Substantia nigra (tissue), 51 donors: ENCODE measurements at places on chromosomes 2 and 18.

GRCh38 chr18:61738488-61738887 lies 154.3 kb downstream of the RNF152 start:
- no peak for DNase-seq

DNA sequence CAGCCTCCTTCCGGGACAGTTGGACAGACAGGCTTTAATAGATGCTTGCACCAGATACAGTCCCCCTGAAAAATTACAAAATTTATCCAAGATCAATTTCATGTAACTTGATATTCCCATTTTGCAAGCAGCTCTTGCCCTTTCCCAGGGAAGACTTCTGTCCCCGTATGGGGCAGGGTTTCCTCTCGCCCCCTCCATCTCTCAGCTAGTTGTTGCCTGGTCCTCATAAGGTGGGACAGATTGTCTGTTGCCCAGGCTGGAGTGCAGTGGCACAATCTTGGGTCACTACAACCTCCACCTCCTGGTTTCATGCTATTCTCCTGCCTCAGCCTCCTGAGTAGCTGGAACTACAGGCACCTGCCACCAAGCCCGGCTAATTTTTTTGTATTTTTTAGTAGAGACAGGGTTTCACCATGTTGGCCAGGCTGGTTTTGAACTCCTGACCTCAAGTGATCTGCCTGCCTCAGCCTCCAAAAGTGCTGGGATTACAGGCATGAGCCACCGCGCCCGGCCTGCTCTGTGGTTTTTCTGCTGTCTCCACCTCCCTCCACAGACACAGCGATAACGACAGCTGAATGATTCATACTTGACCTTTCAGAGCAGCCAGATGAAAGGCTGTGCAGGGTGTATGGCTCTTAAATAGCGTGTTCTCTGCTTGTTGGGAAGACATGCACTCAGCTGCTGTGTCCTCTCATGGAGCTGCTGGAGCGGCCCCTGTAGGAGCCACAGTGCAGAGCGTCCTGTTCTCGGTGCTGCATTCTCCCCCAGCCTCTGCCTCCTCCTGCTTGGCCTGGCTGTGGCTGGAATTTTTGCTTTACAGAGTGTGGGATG lies 61.4 kb downstream of the TTC39C start:
- no peak for DNase-seq

- no peak for DNase-seq
These were observed 50.3 kb downstream of the ARHGAP25 start for GRCh38 chr2:68784915-68785314.

- no peak for DNase-seq
These were observed 91.0 kb downstream of the TMEM182 start for GRCh38 chr2:102852867-102853266.

DNA sequence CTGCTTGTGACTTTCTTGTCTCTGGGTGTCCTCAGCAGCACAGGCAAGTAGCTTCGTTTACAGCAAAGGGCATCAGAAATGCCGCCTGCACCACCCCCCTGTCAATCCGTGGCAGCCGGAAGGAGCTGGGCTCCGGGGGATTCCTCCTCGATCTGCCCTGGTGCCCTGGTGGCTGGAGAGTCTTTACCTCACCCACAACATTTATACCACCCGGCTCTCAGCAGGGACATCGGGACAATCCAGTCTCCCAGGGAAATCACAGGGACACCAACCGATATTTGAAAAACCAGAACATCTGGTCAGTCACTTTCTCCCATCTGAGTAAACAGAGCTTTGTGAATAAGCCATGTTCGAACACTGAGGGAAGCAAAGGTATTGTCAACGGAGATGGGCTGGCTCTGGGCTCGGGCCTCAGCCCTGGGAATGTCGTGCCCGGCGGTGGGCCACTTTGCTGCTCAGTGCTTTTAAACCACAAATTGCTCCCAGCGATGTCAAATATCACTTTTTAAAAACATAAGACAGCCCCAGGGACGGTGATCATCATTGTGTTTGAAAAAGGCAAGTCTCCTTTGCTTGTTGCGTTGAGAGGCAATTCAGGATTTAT lies 210.0 kb upstream of the SALL3 start:
- no peak for DNase-seq

DNA sequence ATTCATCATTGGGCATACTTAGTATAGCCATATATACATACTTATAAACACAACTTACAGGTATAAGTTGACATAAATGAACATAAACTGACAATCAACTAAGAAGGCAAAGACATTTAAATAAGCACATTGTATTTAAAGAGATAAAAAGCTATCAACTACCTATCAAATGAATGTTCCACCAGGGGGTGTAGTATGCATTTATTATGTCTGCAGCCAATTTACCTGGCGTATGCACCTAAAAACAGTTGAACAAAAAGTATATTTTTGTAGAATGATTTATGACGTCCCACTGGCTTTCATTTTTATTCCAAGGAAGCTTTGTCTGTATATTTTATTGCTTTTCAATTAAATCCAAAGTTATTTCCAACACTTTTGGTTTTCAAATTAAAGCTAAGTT lies 323.5 kb downstream of the AFF3 start:
- no peak for DNase-seq

DNA sequence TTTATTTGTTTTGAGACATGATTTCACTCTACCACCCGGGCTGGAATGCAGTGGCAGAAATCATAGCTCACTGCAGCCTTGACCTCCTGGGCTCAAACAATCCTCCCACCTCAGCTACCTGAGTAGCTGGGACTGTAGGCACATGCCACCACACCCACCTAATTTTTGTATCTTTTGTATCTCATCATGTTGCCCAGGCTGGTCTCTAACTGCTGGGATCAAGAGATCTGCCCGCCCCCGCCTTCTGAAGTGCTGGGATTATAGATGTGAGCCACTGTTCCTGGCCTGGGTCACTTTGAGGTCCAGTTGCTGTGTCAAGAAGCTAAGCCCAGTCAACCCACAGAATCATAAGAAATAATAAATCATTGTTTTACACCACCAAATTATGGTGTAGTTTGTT lies 38.4 kb downstream of the TSN start:
- no peak for DNase-seq

GRCh38 chr2:69567157-69567908 lies 76.2 kb downstream of the AAK1 start:
- DNase-seq: no peak

GRCh38 chr2:10343191-10343590 lies 40.5 kb downstream of the HPCAL1 start:
- DNase-seq: no peak

DNA sequence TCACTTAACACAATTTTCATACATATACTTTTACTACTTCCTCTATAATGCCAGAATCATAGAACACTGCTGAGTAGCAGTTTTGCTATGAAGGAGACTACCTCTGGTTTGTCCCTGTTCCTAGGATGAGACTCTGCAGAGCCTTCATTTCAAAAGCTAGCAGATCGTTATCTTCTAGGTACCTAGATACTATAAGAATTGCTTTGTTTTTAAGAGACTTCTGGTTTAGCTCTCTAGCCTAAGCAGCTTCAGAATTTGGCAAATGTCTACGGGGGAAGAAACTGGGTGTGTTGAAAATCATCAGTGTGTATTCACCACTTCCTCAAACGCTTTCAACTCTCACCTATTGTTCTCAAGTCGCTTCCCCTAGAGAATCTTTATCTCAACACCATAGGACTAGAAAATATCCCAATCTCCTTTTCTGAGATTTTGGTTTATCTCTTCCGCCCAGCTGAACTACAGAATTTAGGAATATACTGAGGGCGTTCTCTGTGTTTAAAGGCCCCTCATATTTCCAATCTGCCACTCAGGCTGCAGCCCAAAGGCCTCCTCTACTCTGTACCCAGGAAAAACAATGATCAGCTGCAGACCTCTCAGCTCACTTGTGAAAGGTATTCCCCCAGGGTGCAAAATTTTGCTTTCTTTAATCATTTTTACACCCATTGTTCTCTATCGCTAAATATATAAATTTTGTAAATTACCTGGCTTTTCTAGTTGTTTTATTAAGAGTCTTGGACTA lies 28.7 kb downstream of the SMAD2 start:
- DNase-seq: no peak

- DNase-seq: no peak
These were observed 500.2 kb upstream of the TNP1 start for GRCh38 chr2:217360111-217360510.

DNA sequence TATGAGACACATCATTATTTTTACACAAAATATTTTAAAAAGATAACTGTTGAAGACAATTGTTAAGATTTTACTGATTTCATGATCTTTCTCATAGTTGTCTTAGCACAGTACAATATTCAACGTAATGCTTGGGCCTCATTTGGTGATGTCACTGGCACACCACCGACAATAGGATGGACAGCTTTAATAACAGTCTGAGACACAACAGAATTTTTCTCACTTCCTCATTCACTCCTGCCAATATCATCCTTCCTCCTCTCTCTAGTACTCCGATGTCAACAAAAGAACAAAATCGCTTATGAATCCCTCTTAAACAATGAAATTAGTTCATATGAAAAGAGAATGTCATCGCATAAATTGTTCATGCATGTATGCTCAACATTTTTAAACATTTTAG lies 461.9 kb upstream of the CDH7 start:
- no peak for DNase-seq

DNA sequence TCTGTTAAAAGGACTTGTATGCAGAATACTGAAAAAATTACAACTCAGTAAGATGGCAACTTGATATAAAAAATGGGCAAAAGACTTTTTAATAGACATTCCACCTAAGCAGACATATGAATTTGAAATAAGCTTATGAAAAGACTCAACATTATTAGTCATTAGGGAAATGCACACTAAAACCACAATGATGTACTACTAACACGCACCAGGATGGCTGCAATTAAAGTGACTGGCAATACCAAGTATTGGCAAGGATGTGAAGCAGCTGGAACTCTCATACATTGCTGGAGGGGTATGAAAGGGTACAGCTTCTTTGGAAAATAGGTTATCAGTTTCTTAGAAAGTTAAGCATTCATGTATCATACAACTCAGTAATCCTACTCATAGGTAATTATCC lies 3.2 kb upstream of the ENOSF1 start:
- DNase-seq: no peak

DNA sequence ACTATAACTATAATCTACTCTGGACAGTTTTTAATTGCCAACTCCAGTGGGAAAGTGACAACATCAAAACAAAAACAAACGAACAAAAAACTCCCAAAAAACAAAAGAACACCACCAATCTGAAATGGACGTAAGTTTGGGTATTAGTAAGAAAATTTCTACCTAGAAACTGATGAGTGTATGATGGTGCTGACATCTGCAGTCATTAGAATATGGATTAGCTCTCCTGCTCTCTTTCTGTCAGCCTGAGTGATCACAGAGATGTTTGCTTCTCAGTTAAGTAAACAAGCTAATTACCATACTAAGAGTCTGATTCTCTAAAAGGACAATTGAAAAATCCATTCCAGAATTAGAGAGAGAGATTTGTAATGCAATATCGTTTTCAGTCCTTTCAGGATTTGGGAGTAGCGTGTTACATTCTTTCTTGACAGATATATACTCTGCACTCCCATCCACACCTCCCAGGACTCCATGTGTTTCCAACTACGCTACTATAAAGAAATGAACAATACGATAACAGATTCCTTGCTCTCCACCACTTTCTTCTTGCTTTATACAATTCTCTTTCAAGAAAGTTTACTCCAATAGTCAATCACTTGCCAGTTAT lies 1347.4 kb upstream of the PIK3C3 start:
- DNase-seq: no peak

DNA sequence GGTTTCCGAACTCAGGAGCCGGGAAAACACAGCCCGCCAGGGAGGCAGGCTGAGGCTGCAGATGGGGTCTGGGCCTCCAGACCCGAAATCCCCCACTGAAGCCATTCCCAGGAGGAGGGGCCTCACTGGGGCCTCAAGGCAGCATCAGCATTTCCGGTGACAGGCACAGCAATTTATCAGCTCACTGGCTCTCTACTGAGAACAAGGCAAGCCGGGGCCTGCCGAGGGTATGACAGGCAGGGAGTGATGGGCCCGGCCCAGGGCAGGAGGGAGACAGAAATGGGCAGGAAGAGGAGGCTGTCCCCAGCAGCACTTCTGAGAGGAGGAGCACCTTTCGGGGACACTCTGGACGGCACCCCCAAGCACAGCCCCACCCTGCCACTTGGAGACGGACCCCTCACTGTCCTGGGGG lies 12.5 kb downstream of the SDC1 start:
- no peak for DNase-seq

DNA sequence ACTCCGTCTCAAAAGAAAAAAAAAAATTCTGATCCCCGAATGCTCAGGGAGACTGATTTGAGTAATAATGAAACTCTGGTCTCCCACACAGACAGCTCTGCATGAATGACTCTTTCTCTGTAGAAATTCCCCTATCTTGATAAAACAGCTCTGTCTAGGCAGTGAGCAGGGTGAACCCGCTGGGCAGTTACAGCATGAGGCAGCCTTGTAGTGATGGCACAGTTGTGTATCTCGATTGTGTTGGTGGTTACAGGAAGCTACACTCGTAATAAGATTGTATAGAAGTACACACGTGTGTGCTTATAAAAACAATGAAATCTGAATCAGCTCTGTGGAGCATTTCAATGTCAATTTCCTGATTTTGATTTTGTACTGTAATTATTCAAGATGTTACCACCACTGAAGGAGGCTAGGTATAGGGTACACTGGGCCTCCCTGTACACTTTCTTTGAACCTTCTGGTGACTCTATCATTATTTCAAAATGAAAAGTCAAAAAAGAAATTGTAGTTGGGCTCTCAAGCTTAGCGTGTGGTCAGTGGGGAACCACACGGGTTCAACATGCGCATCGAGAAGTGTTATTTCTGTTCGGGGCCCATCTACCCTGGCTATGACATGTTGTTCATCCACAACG lies 34.9 kb upstream of the ATP8B1 start:
- DNase-seq: no peak

- DNase-seq: no peak
These were observed 188.5 kb upstream of the HDAC4 start for GRCh38 chr2:239589270-239589825.

DNA sequence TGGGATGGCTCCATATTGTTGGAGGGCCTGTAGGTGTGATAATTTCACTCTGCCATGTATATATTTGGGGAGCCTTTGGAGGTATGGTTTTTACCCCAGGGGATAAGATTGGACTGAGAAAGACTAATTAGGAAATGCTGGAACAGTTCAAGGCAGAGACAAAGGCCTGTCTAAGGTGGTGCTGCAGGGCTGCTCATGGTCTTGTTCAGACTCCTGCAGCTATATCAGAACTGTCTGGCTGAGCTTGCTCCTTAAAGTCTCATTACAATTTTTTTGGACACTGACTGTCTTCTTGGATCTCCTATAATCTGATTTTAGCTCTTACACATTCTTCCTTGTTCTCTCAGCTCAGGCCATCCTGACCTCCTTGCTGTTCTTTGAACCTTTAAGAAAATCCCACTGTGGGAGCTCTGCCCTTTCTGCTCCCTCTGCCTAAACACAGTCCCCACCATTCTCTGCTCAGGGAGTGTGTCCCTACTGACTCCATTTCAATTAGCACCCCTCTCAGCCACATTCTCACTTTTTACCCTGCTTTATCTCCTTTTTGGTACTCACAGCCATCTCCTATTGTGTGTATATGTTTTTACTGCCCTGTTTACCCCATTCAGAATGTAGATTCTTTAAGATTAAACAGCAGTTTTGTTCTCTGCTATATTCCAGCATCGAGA lies 468.7 kb upstream of the FANCL start:
- DNase-seq: no peak

GRCh38 chr2:179951680-179952079 lies 55.4 kb downstream of the CWC22 start:
- no peak for DNase-seq

GRCh38 chr2:210399440-210400041 lies 77.0 kb downstream of the LANCL1 start:
- DNase-seq: no peak
